ENCODE measurements at places on chromosomes 5 and 9.

GRCh38 chr5:92885950-92886349 lies 695.1 kb downstream of the NR2F1-AS1 start:
- peak; percentile 14 for DNase-seq

DNA sequence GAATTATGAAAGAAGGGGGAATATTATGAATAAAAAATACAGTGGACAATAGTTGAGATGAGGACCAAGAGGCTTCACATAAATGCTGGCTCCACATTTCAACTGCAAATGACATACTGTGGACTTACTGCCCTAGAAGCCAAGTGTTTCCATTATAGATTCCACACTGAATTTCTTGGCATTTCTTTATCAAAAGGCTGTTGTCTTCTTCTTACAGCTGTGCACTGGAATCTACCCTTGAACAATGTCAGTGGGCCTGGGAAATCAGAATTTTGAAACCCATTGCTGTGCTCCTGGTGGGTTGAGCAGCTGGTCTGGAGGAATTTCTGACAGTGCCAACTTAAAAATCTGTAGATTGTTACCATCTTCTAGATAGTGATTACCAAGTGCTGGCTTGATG lies 49.9 kb downstream of the TNC start:
- no peak for DNase-seq

GRCh38 chr5:179297026-179297425 lies 48.2 kb downstream of the ADAMTS2 start:
- DNase-seq = no peak

- DNase-seq = no peak
Measured at GRCh38 chr9:109423877-109424276, 74.2 kb downstream of the PTPN3 start.

GRCh38 chr5:132674671-132675506 lies 1.1 kb downstream of the IL4 start:
- DNase-seq = peak; percentile 92

DNA sequence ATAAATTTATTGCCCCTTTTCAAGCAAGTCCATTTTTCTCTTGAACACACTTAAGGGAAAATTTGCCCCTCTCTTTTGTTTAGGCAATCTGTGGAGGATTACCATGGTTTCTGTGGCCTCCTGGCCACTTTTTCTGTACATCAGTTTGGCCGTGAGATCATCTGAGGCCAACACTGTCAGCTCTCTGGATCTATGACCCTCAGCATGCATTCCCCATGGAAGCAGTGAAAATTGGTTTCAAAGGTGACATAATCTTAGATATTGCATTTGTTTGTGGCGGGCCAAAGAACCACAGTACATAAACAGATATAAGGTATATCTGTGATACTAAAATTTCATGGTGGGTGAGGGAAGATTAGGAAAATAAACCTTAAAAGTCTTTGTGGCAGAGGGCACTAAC lies 4.6 kb upstream of the ZNF474 start:
- DNase-seq = no peak

- no peak for DNase-seq
Measured at GRCh38 chr5:24749701-24750100, 104.9 kb upstream of the CDH10 start.

- DNase-seq = peak; percentile 77
Measured at GRCh38 chr9:133184971-133185370, 21.3 kb upstream of the GBGT1 start.

GRCh38 chr9:19232823-19233194 lies 2.3 kb downstream of the DENND4C start:
- peak; percentile 55 for DNase-seq

GRCh38 chr5:8686707-8687106 lies 817.8 kb downstream of the MTRR start:
- DNase-seq = no peak

DNA sequence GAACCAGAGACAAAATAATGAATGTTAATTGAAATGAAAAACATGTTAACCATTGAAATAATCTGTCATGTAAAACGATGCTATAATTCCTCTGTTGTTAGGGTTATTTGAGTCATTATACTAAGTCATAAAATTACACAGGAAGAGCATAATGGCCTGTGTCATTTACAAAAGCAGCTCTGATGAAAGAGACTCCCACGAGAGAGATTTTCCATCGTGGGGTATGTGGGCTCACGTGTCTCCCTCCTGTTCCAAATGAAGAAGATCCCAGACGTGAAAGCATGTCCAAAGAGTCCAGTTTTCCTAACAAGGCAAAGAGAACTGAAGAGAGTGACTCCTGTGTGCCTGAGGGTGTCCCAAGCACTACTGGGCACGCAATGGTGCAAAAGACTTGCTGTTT lies 379.8 kb downstream of the SPOCK1 start:
- no peak for DNase-seq

GRCh38 chr5:111984044-111984443 lies 227.1 kb upstream of the NREP start:
- peak; percentile 27 for DNase-seq

DNA sequence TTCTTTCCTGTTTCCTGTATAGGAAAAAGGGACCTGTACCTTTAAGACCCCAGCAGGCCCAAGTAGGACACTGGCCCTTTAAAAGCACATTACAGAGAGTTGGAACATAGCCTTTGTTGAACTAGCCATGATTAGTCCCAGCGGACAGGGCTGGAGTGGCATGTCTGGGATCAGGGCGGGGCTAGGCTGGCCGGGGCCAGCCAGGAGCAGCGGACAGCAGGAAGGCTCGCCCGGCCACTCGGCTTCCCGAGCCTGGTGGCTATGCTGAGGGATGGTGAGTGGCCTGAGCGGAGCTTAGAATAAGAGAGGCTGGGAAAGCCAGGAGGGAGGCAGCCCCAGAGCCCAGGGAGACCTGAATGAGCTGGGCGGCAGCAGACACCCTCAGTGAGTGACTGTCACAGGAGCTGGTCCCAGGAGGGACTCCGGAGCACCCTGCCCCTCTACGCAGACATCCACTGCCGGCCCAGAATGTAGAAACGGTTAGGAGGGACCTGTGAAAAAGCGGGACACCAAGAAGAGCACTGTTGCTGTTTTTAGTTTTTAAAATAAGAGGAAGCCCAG lies 92.1 kb downstream of the DAB2IP start:
- DNase-seq = peak; percentile 86

DNA sequence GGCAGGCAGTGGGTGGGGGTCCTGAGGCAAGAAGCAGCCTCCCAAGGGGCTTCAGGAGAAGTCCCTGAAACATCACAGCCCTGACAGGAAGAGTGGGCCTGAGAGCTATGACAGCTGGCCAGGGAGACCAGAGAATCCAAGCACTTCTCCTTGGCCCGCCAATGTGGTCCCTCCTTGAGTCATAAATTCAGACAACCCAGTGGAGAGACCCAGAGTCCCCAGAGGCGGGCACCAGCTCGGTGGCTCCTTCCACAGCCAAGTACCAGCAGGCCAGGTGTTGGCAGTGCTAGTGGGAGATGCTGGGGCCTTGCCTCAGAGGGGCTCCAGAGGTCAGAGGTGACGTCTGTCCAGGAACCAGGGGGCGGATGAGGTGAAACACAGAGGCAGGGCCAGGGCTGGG lies 1.6 kb upstream of the DOK3 start:
- DNase-seq = no peak

- no peak for DNase-seq
Measured at GRCh38 chr9:125549891-125550885, 156.8 kb downstream of the MAPKAP1 start.

GRCh38 chr9:132863096-132863495 lies 15.0 kb downstream of the AK8 start:
- DNase-seq = no peak

GRCh38 chr5:66824476-66824875 lies 228.3 kb downstream of the MAST4 start:
- no peak for DNase-seq

GRCh38 chr9:19787672-19788071 lies 1.2 kb downstream of the SLC24A2 start:
- DNase-seq = no peak

DNA sequence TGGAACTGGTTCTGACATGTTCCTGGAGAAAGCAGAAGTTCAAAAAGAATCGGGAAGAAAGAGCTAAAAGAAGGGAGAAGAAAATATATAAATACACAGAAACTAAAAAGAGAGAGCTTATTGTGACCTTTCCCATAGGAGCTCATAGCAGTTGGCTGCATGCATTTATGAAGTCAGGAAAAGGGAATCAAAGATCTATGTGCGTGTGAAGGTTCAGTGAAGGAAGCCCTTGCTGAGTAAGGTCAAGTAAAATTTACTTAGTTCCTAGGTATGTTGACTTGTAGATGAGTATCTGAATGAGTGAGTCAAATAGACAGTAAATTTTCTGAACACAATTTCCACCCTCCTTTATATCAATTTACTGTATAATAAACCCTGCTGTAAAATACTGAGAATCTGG lies 632.5 kb downstream of the SLCO4C1 start:
- no peak for DNase-seq

DNA sequence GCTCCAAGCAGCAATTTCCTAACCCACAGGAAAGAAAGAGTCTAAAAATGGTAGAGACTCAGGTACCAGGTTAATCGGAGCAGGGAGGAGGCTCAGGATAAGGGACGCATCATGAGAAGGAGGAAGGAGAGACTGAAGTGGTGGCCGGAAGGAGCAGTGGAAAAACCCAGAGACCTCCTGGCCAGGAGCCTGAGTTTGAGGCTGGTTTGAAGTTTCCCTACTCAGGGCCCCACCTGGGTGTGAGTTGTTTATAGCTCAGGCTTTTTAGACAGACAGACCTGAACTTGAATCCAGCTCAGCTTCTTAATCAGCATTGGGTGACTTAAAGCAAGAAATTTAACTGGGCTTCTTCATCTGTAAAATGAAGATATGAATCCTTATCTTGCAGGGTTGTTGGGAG lies 11.9 kb upstream of the AQP7 start:
- no peak for DNase-seq

- DNase-seq = no peak
Measured at GRCh38 chr5:142063878-142064331, 44.7 kb upstream of the NDFIP1 start.

- peak; percentile 47 for DNase-seq
Measured at GRCh38 chr5:169577951-169578350, 5.6 kb upstream of the SPDL1 start.

- no peak for DNase-seq
Measured at GRCh38 chr5:89047571-89047970, 164.6 kb upstream of the MEF2C start.

GRCh38 chr9:19233344-19233743 lies 2.9 kb downstream of the DENND4C start:
- DNase-seq = peak; percentile 8

GRCh38 chr5:150340614-150341255 lies 16.8 kb upstream of the TCOF1 start:
- DNase-seq = no peak

DNA sequence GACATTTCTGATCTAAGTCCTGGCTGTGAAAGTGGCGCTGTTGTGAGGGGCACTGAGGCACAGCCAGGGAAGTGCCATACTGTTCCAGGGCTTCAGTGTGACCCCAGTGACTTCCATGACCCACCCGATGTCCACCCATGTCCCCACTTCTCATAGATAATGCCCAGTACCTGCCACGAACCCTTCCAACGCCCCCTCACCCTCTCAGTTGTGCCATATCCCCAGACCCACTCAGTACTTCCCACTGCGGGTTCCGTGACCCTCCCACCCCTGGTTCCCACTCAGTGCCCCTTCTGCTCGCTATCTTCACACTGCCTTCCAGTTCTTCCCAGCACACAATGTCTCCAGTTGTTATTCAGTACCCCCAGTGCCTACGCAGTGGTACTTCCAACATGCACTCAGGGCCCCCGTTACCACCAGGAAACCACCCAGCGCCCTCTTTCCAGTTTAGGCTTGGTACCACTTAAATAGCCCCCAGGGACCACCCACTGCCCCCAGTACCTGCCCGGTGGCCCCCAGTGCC lies 30.7 kb upstream of the PSD2 start:
- no peak for DNase-seq

- no peak for DNase-seq
Measured at GRCh38 chr5:102863058-102863457, 108.0 kb downstream of the PAM start.

GRCh38 chr5:58786035-58786434 lies 203.2 kb downstream of the RAB3C start:
- DNase-seq = no peak

GRCh38 chr5:120657104-120657503 lies 193.0 kb downstream of the PRR16 start:
- no peak for DNase-seq

DNA sequence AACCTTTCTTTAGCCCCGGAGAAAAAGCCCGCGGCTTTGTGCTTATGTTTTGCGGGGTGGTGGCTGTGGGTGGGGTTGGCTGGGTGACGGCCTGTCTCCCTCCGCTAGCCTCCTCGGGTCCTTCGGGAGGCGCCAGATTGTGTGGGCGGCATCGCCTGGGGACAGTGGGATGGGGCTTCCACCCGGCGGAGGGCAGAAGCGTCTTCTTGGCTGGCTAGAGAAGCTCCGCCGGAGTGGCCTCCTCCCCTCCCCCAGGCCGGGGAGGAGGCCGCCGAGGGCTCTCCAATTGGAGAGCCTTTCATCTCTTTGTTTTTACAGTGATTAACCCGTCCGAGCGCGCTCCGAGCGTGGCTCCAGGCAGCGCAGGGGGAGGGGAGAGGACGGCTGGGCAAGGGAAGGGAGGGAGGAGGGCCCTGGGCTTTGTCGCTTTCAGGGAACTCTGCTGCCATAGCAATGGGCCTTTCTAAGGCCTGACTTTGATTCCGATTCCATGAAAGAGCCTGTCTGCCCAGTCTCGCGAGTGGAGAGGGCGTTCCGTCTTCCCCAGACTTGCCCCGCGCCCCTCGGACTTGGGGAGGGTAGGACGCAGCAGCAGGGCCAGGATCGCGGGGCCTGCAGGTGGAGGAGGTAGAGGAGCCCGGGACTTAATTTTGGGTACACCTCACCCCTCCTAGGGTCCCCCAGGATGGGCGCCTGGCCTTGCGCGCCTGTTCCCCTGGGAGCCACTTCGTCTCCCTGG lies 36.7 kb upstream of the TIFAB start:
- DNase-seq = peak; percentile 89

- DNase-seq = peak; percentile 52
Measured at GRCh38 chr5:176796411-176796810, 13.9 kb upstream of the UNC5A start.

- DNase-seq = no peak
Measured at GRCh38 chr9:36986468-36987408, 47.3 kb downstream of the PAX5 start.

DNA sequence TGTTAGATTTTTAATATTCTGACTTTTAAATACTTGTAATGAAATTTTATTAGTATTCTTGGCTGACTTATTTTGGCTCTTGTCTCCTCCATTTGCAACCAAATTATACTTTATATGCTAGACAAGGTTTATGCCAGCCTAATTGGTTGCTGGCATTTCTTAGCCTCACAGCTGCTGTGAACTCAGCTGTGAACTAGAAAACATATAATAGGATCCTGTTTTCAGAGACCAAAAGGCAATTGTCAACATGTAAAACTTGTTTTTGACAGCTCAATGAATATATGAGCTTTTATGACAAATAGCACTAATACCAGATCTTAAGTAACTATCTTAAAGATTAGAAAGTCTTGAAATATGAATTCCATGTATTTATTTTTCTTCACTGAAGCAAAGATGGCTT lies 25.9 kb downstream of the KIF2A start:
- no peak for DNase-seq

GRCh38 chr9:27785714-27786100 lies 212.4 kb upstream of the C9orf72 start:
- DNase-seq = peak; percentile 40

Data from MCF 10A (cell line).